ENCODE measurements at places on chromosomes 3 and 15.

DNA sequence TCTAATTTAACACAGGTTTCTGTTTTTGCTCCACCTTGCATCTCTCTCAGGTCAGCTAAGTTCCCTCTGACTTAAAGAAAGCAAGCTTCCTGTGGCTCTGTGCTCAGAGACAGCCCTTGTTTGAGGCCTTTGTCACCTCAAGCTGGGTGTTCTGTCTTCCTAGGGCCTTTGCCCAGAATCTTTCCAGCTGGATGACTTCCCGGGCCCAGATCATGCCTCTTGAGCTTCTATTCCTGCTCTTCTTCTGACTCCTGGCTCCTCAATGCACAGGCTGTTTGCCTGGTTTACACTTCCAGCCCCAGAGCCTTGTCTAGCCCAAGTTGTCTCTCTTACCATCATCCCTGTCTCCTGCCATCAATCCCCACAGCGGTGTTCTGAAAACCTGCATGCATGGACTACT, 300.6 kb downstream of the VPS13C start:
- no peak for DNase-seq

- DNase-seq = no peak
Measured at GRCh38 chr3:49618412-49618811, 55.7 kb upstream of the APEH start.

GRCh38 chr3:23312866-23313265, 109.7 kb downstream of the UBE2E2 start:
- DNase-seq = no peak

GRCh38 chr3:194687638-194688199, 2.0 kb downstream of the FAM43A start:
- DNase-seq = no peak

DNA sequence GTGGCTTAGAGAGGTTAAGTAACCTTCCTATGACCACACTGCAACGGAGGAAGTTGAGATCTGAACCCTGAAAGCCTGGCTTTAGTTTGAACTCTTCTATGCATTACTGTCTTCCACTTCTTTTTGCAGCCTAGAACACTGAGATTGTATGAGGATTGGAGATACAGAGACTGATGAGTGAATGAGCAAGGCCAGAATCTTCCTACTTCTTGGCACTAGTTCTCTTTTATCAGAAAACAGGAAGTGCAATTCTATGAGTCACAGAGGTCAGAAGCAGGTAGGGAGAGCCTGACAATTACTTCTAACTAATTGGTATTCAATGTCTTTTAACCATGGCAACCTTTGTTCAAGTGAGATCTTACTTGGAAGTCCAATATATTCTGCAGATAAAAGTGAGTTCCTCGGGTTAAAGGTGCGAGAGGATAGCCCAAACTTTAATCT, 219.0 kb downstream of the SHQ1 start:
- DNase-seq = no peak

DNA sequence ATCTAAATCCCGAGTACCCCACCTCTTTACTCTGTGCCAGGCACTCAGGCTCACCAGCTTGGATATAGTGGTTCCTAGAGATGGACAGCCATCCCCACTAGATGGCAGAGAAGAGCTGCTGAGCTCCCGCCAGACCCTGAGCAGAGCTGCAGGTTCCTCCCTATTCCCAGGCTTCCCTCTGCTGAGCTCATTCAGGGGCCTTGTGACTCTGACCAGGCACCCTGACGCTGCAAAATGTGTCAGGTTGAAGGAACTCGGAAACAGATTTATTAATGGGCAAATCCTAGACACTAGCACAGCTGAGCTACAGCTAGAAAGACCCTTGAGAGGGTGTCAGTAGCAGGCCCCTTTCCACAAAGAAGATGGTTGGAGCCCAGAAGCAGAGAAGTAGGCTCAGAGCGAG, 38.2 kb upstream of the RHO start:
- DNase-seq = peak; percentile 63

- DNase-seq = no peak
Measured at GRCh38 chr3:104214937-104215336, 1151.8 kb upstream of the ALCAM start.

DNA sequence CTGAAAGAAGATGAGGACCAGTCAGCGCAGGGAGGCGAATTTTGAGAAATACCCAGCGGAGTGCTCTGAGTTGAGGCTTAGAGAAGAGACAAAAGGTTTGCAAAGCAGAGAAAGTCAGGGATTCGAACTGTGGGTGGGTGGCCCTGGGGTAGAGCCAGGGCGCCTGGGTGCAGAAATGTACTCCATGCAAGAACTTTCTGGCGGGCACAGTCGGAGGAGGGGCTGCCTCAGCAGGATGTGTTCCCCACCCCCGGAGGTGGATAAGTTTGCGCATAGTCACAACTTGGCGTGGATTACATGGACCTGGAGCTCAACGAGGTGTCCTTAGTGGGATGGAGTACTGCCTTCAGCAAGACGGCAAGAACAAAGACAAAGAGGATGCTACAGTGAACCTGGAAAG, 117.3 kb upstream of the ALDH1A3 start:
- no peak for DNase-seq

DNA sequence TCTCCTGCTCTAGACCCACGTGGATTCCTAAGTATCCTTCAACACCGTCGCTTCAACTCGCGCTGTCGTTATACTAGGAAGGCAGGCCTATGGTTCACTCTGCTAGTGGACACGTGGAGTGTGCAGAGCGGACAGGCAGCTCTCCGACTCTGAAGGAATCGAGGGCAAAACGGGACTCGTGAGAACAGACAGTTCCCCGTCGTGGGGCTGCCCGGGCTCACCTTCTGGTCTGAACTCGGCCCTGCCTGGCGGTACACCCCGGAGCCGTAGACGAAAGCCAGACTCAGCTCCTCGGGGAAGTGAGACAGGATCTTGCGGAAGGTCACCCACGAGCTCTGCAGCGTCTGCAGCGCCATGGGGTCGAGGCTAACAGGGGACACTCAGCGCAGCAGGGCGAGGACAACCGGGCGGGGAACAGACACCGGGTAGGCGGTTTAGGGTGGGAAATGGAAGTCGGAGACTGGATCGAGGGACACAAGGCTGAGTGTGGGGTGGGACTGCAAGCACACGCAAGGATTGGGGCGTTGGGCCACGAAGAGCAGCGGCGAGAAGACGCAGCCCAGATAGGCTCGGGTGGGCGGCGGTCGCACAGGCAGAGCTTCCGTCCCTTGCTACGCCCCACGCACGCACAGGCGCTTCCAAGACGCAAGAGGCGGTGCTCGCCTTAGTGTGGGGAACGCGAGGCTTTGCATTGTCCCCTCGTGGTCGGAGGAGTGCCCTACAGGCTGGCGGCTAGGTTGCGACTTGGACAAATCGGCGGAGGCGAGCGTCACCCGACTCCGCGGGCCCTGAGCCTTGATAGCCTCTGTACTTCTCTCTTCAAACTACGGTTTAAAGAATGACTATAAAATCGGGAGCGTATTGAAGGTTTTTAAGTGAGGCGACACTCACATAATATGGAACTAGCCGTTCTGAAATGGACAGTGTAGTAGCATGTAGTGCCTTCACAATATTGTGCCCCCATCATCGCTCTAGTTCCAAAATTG, at the start of gene TAMM41:
Gene TAMM41 (minus strand): TSS at position 605 of the 986 bp plus-strand sequence. CDS start 249 bp downstream, at position 356.
- peak; percentile 74 for DNase-seq
